Stimulated activated CD4-positive, alpha-beta T cell treated with anti-CD3 and anti-CD28 coated beads, Interleukin-15, amount 100 ng/mL, for 1 hour (primary cell): ENCODE measurements at places on chromosomes 3 and 15.

DNA sequence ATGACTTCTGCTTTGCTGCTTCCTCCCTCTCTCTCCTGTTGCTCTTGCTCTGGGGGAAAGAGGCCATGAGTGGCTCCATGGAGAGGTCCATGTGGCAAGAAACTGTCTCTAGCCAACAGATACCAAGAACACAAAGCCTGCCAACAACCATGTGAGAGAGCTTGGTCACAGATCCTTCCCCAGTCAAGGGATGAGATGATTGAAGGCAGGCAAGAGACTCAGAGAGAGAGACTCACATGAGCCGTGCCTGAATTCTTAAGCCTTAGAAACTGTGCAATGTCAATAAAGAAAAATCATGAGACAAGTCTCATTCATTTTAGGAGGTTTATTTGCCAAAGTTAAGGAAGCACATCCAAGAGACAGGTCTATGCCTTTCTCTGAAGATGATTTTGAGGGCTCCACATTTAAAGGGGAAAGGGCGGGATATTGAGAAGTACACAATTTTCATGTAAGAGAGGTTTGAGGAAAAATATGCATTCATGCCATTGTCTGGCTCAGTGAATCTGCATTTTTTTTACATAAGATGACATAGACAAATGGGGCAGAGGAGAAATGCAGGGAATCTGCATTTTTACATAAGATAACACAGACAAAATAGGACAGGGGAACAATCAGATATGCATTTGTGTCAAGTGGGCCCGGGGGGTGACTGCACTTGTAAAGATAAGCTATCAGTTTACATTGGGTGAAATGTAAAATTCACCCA is 59.5 kb upstream of the SUCLG2 start:
- no peak for DNase-seq

- DNase-seq, result peak; percentile 38
These were observed 303.1 kb downstream of the RPLP1 start for GRCh38 chr15:69755551-69756310.

GRCh38 chr3:124765197-124765840 is 35.1 kb downstream of the UMPS start:
- DNase-seq, result no peak

DNA sequence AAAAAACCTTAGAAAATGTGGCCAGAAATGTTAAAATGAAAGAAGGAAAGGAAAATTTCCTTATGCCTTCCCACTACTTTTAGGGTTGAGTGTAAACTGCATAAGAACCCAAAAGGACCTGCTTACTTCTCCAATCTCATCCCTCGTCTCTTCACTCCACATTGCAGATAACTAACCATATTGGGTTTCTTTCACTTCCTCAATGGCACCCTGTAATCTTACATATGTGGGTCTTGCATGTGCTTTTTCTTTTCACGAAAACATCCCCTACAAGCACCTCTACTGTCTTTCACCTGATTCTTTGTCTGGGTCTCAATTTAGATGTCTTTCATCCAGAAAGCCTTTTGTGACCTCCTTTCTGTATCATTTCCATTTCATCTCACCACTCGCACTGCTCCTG is 23.1 kb downstream of the EOMES start:
- no peak for DNase-seq

DNA sequence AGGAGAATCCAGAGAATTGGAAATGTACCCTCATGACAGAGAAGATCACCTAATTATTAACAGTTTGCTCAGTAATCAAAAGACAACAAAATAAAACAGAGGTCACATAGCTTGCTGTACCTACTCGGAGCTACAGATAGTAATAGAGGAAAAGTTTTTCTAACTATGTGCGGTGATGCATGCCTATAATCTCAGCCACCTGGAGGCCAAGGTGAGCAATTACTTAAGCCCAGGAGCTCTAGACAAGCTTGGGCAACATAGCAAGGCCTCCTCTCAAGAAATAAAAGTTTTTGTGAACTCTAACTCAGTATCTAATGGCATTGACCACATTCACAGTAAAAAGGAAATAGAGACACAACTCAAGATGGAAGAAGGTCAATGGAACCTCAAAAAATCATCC is 243.6 kb downstream of the ATP8B4 start:
- DNase-seq, result no peak

GRCh38 chr3:187085933-187086332 is 53.4 kb downstream of the RPL39L start:
- no peak for DNase-seq

DNA sequence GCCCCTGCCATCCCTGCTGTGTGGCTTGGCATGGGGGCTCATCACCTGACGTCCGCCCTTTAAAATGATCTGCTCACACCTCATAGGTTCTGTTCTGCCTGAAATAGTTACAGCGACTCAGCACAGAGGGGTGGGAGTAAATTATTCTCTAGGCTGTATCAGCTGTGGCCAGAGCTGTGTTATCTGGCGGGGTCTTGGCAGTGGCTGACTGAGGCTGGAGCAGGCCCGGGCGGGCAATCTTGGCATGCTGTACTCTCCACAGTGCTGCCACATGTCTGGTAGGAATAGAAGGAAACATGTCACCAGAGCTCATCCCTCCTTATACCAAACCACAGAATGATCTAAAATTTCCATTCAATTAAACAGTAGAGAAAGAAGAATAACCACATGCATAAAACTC is 499.9 kb upstream of the LMCD1 start:
- no peak for DNase-seq

- DNase-seq, result no peak
These were observed 981.2 kb upstream of the CFAP20DC start for GRCh38 chr3:60030982-60031381.

DNA sequence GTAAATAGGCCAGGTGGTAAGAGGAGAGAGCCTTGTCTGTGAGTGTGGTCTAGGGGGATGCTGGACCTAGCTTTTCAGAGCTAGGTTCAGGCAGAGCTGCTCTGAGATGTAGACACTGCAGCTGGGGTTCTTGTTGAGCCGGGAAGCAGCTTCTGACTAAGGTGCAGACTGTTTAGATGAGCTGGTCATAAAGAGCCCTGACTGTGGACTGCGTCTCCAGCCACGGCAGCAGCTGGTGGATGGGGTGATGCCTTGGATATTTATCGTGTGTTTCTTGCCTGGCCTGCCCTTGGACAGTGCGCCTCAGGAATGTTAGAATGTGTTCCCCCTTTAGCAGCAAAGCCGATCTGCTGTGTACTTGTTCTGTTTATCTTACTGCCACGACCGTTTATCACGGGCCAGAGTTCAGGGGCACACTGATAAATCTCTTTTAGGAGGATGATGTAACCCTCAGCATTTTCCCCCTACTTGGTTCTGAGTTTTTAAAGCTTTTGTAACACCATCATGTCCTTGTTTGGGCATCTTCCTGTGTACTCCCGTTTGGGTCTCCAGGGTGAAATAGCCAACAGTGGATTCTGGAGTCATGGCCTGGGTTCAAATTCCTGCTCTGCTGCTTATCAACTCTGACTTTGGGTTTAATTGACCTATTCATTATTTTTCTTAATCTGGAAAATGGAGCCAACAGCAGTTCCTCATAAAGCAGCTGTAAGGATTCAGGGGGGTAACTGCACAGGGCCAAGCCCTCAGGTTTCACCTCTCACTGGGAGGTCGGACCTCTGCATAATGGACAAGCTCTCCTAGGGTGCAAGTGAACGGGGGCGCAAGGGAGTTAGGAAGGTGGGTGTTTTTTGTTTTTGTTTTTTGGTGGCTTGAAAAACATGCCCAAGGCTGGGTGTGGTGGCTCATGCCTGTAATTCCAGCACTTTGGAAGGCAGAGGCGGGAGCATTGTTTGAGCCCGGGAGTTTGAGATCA is 51.4 kb downstream of the FLNB start:
- DNase-seq, result no peak

- DNase-seq, result no peak
These were observed 348.1 kb upstream of the DCBLD2 start for GRCh38 chr3:99249627-99250026.

GRCh38 chr3:144643771-144644198 is 672.2 kb downstream of the DIPK2A start:
- no peak for DNase-seq

DNA sequence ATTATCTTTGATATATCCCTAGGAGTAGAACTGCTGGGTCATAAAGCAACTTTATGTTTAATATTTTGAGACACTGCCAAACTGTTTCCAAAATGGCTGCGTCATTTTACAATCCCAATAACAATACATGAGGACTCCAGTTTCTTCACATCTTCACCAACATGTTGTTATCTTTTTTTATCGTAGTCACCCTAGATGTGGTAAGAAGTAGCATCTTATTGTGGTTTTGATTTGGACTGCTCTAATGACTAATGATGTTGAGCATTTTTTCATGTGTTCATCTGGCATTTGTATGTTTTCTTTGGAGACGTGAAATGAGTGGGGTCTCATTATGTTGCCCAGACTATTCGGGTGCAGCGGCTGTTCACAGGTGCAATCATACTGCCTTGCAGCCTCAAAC is 83.8 kb downstream of the MAP4 start:
- DNase-seq, result no peak

- no peak for DNase-seq
These were observed 742 bp downstream of the TNK2 start for GRCh38 chr3:195907684-195907933.

DNA sequence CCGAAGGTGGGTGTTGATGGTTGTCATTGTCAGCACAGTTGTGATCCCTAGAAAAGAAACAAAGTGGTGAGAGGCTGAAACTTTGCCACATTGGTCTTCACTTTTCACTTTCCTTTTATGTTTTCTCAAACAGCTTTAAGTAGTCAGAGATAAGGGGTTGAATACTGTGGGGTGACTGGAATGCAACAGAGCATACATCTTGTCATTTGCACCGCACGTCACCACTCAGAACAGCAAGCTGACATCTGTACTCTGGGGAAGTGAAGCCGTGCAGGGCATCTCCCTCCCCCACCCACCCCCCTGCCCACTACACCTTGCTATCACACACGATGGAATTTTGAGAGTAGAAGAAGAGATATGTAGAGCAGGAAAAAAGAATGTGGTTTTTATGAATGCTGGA is 211.7 kb downstream of the GABRB3 start:
- no peak for DNase-seq

- DNase-seq, result no peak
These were observed 239.3 kb downstream of the EPHB1 start for GRCh38 chr3:135034291-135034768.
